Heart right ventricle (tissue), 16 donors: ENCODE measurements at places on chromosomes 7 and 10. TPM values are rescaled to one million over a fixed set of nuclear protein-coding genes. Genes with fewer than 3 reads are reported as not detected.

CPED1 gene
- 16.3 TPM for total RNA-seq

EPHA1 gene
- not detected for total RNA-seq

CH25H gene
- 0.31 TPM for total RNA-seq

ECHS1 gene
- 214 TPM for total RNA-seq

SLC39A12 gene
- not detected for total RNA-seq

OPN1SW gene
- not detected for total RNA-seq

OPN4 gene
- not detected for total RNA-seq

MOGAT3 gene
- total RNA-seq, result not detected

VWA2 gene
- not detected for total RNA-seq

PTPN12 gene
- 48.1 TPM for total RNA-seq

AKR1C1 gene
- total RNA-seq, result 21.3 TPM

AKR1E2 gene
- 5.5 TPM for total RNA-seq

ETV1 gene
- 83.4 TPM for total RNA-seq

CPA2 gene
- total RNA-seq, result 0.96 TPM

ADARB2 gene
- total RNA-seq, result 0.14 TPM

PTPN20 gene
- total RNA-seq, result 17.9 TPM

TUBAL3 gene
- 0.37 TPM for total RNA-seq

LIPK gene
- not detected for total RNA-seq

COL13A1 gene
- 0.70 TPM for total RNA-seq
